ENCODE measurements at places on chromosomes 12 and 14.

DNA sequence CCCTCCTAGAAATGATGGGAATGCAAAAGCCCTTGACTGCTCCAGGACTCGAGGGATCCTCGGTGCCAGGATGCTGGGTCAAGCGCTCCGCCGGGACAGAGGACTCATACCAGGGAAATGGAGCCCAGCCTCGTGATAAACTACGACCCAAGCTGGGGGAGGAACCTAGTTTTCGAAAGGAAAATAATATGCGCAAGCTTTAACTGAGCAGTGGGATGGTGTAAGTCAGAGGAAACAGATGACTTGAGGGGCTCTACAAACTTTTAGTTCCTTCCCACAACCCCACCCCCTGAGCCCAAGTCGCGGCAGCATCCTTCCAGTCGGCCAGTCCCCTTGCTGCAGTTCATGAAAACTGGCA is 654 bp upstream of the SUPT16H start:
- DNase-seq = no peak

GRCh38 chr14:75579338-75579864 is 981 bp downstream of the FLVCR2 start:
- no peak for DNase-seq

GRCh38 chr14:59711080-59711479 is 134.5 kb upstream of the CCDC175 start:
- DNase-seq = no peak

GRCh38 chr12:117063162-117063911 is 35.9 kb downstream of the TESC start:
- no peak for DNase-seq

DNA sequence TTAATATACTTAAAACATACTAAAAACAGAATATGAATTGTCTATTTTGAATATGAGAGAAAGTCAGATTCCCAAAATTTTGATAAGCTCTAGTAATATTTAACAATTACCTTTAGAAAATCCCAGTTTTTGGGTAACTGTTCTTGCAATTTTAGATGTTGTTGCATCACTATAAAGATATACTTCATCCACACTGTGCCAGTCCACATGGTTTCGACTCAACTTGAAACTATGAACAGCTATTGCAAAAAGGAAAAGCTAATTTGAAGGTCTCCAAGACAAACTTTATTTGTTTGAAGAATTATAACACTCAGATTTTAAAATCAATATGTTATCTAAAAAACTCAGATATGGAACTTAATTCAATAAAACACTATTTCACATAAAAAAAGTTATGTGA is 59.9 kb downstream of the DDHD1 start:
- peak; percentile 18 for DNase-seq

- DNase-seq = no peak
These were observed 5.3 kb downstream of the BAG5 start for GRCh38 chr14:103556946-103557758.

GRCh38 chr14:55904086-55904485 is 214.1 kb upstream of the PELI2 start:
- DNase-seq = no peak

DNA sequence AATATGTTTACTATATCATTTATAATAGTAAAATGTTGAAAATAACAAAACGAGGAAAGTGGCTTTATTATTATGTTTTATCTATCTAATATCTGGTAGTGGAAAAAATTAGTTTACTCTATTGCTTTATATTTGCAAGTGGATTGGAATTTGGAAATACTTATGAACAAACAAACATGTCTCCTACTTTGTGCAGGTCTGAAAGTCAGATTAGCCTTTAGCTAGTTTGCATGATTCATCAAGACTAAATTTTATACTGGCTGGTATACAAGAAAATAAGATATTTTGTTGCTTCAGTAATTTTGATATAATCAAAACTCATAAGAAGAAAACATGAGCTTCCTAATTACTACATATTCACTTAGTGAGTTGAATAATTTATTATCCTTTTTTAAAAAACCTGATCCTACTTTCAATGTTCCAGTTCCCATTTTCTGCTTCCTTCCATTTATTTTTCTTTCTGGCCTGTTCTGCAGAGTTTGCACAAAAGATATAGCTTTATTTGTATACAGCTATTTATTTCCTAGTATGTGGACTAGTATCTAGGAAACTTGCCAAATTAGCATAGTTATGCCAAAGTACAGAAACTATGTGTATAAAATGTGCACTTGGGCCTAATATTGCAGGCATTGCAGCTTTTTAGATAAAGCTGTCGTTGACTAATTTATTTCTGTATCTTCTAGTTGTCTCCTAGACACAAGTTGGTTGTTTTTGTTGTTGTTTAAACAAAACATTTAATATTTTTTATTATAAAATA is 122.0 kb downstream of the AKAP6 start:
- no peak for DNase-seq

DNA sequence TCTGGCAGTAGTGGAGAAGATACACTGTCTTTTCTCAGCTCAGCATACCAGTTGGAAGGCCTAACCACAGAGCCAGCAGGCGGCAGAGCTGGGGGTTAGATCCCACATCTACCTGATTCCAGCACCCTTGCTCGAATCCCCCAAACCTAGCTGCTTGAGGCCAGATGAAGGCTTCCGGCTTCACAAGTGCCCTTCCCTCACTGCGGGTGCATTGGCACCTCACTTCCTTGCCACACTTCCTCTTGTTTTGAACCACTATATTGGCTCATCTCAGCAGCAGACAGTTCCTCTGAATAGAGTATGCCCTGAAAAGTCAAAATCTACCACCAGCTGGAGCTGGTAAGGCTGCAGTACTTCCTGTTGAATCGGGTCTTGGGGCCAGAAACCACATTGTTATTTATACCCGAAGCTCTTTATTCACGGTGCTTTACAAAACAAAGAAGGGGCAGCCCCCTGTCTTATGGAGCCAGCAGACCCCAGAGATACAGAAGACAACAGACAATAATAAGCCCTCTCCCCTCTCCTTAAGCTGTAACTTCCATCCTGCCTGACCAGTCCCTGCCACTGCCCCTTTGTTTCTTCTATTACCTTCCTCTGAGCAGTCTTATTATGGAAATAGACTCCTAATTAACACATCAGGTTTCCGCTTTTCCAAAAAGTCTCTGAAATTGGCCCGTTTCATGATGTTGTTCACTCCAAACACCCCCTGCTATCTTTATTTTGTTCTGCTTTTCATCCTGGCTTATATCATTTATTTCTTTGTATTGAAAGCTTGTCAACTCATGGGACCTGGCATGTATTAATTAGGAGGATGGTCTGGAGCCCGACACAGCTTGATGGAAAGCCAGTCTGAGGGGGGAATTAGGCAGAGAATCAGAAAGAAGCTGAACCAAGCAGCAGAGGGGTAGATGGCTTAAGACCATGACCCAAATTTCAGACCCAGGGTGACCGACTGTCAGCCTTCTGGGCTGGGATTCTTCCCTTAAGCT is 233.5 kb downstream of the EFCAB11 start:
- DNase-seq = no peak

DNA sequence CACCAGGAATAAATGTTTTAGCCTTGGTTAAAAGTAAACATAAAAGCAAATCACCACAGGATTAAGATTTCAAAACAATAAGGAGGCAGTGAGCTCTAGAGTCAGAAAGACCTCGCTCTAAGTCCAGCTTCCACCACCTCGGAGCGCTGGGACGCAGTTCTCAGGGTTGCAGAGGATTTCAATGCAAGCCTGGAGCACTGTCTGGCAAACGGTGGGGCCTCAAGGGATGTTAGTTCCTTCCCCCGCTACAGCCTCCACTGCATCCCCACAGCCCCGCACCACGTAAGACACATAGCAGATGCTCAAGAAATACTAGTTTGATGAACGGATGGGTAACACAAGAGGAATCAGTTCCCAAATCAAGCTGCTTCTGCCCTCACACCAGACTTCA is 39.3 kb upstream of the TMCC3 start:
- DNase-seq = no peak

GRCh38 chr12:57983858-57984505 is 42.6 kb downstream of the ATP23 start:
- DNase-seq = no peak

DNA sequence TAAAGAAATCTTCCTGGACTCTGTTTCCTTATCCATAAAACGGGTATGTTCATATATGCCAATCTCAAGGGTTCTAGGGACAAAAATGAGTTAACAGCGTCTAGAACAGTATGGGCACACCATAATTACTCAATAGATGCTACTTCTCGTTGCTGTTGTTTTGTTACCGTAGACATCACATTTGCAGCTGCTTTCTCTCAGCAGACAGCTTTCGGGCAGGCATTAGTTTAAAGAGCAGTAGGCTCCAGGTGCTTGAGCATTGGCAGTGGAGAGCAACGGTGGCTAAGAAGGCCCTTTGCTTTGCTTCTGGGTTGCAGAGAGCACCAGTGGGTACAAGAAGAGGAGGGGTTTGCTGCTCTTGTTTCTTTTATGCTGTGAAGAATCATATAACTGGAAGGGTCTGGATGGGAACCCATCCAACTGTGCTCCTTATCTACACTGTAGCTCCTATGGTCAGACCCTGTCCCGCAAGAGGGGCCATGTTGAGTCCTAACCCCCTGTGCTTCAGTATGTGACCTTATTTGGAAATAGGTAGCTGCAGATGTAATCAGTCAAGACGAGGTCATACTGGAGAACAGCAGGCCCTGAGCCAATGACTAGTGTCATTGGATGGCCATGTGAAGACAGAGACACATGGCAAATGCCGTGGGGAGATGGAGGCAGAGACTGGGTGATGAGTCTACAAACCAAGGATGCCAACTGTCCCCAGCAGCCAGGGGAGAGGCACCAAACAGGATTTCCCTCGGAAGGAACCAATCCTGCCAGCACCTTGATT is 120.0 kb downstream of the RBM19 start:
- no peak for DNase-seq

- DNase-seq = peak; percentile 60
These were observed 15.2 kb upstream of the CCT2 start for GRCh38 chr12:69570000-69570516.

DNA sequence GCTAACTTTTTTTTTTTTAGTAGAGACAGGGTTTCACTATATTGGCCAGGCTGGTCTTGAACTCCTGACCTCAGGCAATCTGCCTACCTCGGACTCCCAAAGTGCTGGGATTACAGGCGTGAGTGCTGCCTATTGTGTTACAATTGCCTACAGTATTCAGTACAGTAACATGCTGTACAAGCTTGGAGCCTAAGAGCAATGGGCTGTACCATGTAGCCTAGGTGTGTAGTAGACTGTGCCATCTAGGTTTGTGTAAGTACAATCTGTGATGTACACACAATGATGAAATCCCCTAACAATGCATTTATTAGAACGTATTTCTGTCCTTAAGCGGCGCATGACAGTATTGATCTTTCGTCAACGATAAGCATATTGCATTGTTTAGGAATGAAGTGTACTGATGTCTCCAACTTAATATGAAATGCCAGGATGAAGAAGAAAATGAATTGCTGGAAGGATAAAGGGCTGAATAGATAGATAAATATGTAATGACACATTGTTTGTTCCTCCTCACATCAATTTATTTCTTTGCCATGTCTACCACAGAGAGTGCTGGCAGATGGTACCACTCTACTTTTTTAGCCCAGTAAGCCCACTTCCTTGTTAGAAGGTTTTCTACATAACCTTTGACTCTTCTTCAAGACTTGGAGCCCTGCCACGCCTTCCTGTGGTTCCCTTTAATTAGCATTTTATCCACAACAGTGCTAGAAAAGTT is 467.5 kb downstream of the VRK1 start:
- DNase-seq = no peak

- DNase-seq = peak; percentile 78
These were observed 32.4 kb downstream of the PLEKHG7 start for GRCh38 chr12:92735131-92735721.
